ENCODE measurements at places on chromosomes 1 and 21. TPM values are rescaled to one million over a fixed set of nuclear protein-coding genes. Genes with fewer than 3 reads are reported as not detected.

DNA sequence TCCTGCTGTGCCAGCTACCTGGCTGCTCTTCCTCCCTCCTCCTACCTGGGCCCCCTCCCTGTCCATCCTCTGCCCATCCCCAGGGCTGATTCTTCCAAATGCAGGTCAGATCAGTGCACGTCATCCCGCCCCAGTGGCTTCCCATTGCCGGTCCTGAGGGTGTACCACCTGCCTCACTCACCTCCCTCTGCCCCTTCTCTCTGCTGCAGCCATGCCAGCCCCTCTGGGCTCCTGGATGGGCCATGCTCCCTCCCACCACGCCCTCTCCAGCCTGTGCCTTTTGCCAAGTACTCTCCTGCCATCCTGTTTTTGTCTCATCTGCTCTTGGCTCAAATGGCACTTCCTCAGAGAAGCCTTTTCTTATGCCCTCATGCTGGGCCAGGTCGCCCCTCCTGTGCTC, 95.8 kb downstream of the ARHGEF10L start:
- peaks cover 28% of the 10 kb centered on the region for H3K36me3 ChIP-seq
- H3K4me3 ChIP-seq, result no peak overlapping the region
- no peaks in the 10 kb centered on the region for H3K27me3 ChIP-seq
- H3K27ac ChIP-seq, result no peak overlapping the region
- no peak for DNase-seq

- no peaks in the 10 kb centered on the region for H3K27me3 ChIP-seq
- H3K36me3 ChIP-seq, result no peaks in the 10 kb centered on the region
- H3K27ac ChIP-seq, result no peak overlapping the region
- H3K4me3 ChIP-seq, result no peak overlapping the region
Measured at GRCh38 chr1:165565751-165566490, 22.1 kb downstream of the LRRC52 start.

Gene SLAMF8
- under 0.01 TPM for total RNA-seq

Gene OR10J1
- total RNA-seq, result not detected

Gene ANKRD35
- total RNA-seq, result 4.5 TPM
